ENCODE measurements at places on chromosomes 3 and 15. TPM values are rescaled to one million over a fixed set of nuclear protein-coding genes. Genes with fewer than 3 reads are reported as not detected.
A peak's percentile ranks its signal among the peaks of the same experiment; 100 is the strongest.

- H3K27me3 ChIP-seq = no peaks in the 10 kb centered on the region
- H3K4me3 ChIP-seq = no peak overlapping the region
- peaks cover 26% of the 10 kb centered on the region for H3K4me1 ChIP-seq
- no peak for DNase-seq
Measured at GRCh38 chr3:102176333-102177050, 258.3 kb upstream of the ZPLD1 start.

DNA sequence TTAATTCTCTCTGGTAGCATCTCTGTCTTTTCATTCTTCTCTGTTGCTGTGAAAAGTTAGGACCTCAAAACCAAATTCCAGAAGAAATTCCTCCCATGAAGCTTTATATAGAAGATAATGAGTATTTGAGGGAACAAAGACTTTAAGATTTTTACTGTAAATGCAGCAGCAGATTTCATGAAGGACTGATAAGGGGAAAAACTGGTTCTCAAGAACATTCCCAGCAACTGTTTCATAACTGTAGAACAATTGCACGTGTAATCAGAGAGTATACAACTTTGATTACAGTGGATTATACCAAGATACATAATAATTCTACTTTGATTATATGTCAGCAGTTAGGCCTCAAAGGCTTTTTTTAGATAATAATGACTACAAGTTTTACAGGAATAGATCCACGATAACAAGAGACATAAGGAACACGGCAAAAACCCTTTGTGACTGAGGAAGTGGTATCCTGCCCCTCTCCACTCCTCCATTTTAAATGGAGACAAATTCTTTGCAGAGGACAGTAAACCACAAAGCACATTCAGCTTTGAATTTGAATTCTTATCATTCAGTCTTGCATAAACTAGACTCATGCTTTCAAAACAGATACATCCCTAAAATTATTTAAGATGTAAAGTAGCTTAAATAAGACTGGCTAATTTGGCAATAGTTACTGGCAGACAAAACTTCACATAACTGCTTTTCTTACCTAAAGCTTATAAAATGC, 42.9 kb upstream of the DIPK2A start:
- no peaks in the 10 kb centered on the region for H3K4me1 ChIP-seq
- no peak overlapping the region for H3K27ac ChIP-seq
- no peak overlapping the region for H3K4me3 ChIP-seq
- H3K27me3 ChIP-seq = no peaks in the 10 kb centered on the region
- no peak for DNase-seq

DNA sequence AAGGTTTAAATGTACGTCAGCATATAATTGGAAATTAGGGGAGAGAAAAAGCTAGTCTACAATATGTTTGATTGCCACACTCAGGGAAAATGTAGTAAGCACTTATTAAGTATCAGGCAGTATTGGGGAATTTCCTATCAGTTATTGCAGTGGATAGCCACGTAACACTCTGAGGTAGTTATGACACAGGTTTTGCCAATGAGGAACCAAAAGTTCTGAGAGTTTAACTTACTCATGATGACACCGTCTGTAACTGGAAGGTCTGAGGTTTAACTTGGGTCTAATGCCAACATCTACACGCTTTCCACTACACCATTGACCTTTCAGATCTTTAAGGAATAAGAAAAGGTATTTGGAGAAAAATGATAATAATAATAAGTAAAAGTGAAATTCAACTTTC, 89.5 kb downstream of the ZMAT3 start:
- no peak overlapping the region for H3K27ac ChIP-seq
- H3K4me1 ChIP-seq = no peaks in the 10 kb centered on the region
- no peak overlapping the region for H3K4me3 ChIP-seq
- no peak for DNase-seq
- H3K36me3 ChIP-seq = no peaks in the 10 kb centered on the region

GRCh38 chr15:71302861-71303410, 187.7 kb downstream of the THSD4 start:
- no peak overlapping the region for H3K27ac ChIP-seq
- no peak overlapping the region for H3K4me3 ChIP-seq
- H3K36me3 ChIP-seq = no peaks in the 10 kb centered on the region
- DNase-seq = no peak

- H3K36me3 ChIP-seq = no peaks in the 10 kb centered on the region
- peak; percentile 61 for DNase-seq
- H3K4me1 ChIP-seq = peaks cover 26% of the 10 kb centered on the region
- H3K27me3 ChIP-seq = no peaks in the 10 kb centered on the region
- H3K4me3 ChIP-seq = no peak overlapping the region
Measured at GRCh38 chr15:57561041-57561711, 30.5 kb upstream of the MYZAP start.

GRCh38 chr15:68414591-68414990, 17.4 kb downstream of the ITGA11 start:
- peaks cover 6% of the 10 kb centered on the region for H3K4me1 ChIP-seq
- no peaks in the 10 kb centered on the region for H3K27me3 ChIP-seq
- no peaks in the 10 kb centered on the region for H3K36me3 ChIP-seq
- no peak for DNase-seq

DNA sequence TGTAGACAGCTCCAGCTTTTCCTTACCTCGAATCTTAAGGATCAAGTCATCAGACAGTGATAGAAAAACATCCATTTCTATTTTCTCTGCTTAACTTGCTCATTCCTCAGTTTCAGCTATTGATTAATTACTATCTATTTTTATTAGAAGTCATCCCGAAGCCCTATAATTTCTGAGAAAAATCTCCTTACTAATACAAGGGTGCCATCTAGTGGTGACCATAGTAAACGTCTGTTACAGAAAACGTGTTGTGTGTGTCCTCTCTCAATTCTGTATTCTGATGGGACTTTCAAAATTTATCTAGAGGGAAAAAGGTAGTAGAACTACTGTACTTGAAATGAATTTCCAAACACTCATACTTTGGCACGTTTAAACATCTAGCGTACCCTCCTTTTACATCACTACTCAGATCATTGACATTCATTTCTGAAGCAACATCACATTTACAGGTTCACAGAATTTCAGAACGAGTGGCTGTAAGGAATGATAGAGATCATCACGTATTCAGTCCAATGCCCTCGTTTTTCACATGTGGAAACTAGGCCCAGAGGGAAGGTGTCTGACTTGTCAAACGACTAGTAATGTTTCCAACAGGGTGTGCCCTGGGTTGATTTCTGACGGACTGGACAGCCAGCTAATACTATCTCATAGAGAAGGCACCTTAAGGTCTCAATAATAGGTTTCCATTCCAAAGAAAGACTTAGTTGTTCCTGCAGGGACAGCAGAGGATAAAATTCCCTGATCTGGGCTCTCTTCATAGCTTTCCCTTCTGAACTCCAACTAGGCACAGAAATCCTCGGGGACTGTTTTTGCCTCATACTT, 25.6 kb downstream of the HACD2 start:
- no peak overlapping the region for H3K4me3 ChIP-seq
- no peaks in the 10 kb centered on the region for H3K27me3 ChIP-seq
- peak; percentile 29 for DNase-seq
- H3K4me1 ChIP-seq = no peaks in the 10 kb centered on the region
- peaks cover 11% of the 10 kb centered on the region for H3K36me3 ChIP-seq
- no peak overlapping the region for H3K27ac ChIP-seq

- no peak for DNase-seq
- no peak overlapping the region for H3K27ac ChIP-seq
- H3K4me3 ChIP-seq = no peak overlapping the region
- H3K27me3 ChIP-seq = no peaks in the 10 kb centered on the region
- H3K36me3 ChIP-seq = peaks cover 39% of the 10 kb centered on the region
- H3K4me1 ChIP-seq = no peaks in the 10 kb centered on the region
Measured at GRCh38 chr3:47344971-47345370, 35.9 kb upstream of the PTPN23 start.

DNA sequence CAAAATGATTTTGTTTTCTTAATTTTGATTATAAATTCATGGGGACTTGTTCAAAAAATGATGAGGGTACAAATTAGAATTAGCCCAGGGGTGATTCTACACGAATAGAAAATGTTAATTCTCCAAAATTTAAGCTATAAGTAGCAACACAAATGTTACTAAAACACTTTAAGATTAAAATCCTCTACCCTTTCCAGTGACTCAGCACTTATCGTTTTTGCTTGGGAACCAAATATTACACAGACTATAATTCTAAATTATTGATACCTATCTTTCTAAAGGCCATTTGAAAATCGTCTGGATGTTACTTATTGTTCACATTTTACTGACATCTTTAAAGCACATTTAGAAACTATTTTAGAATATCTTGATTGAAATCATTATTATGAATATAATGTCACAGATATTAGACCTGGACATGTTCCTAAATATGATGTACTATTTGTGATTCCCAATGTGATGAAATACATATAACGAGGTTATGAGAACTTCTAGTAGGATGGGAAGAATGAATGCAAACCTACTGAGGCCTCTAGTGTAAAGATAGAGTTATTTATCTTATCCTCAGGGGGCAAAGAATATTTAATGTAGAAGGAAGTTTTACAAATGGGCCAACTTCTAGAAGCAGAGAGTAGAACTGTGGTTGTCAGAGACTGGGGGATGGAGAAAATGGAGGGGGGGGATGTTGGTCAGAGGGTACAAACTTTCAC, 132.0 kb upstream of the TP63 start:
- H3K27me3 ChIP-seq = no peaks in the 10 kb centered on the region
- DNase-seq = no peak
- H3K4me3 ChIP-seq = no peak overlapping the region
- H3K4me1 ChIP-seq = no peaks in the 10 kb centered on the region
- no peak overlapping the region for H3K27ac ChIP-seq

GRCh38 chr15:41394924-41395323, 7.4 kb downstream of the NDUFAF1 start:
- H3K27me3 ChIP-seq = no peaks in the 10 kb centered on the region
- DNase-seq = no peak
- H3K4me1 ChIP-seq = no peaks in the 10 kb centered on the region
- H3K36me3 ChIP-seq = peaks cover 25% of the 10 kb centered on the region

GRCh38 chr3:165206454-165207266, 10.5 kb upstream of the SLITRK3 start:
- no peaks in the 10 kb centered on the region for H3K36me3 ChIP-seq
- peak overlapping the region; percentile 30 for H3K4me3 ChIP-seq
- H3K27ac ChIP-seq = no peak overlapping the region
- peaks cover 8% of the 10 kb centered on the region for H3K27me3 ChIP-seq

DNA sequence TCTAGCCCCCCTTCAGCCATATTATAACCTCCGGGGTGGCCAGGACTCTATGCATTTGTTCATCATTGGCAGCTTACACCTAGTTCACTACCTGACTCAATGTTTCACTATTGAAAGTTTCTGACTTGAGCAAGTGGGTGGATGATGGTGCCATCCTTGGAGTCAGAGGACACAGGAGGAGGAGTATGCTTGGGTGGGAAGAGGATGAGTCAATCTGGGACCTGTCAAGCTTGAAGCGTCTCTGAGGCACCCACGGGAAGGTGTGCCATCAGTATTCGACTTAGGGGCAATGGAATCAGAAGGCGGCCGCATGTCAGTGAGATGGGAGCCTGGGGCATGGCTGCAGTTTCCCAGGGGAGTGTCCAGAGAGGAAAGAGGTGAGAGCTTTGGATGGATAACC, 133.3 kb downstream of the EPHB1 start:
- no peak for DNase-seq
- no peaks in the 10 kb centered on the region for H3K4me1 ChIP-seq
- no peaks in the 10 kb centered on the region for H3K36me3 ChIP-seq
- H3K27ac ChIP-seq = no peak overlapping the region

DNA sequence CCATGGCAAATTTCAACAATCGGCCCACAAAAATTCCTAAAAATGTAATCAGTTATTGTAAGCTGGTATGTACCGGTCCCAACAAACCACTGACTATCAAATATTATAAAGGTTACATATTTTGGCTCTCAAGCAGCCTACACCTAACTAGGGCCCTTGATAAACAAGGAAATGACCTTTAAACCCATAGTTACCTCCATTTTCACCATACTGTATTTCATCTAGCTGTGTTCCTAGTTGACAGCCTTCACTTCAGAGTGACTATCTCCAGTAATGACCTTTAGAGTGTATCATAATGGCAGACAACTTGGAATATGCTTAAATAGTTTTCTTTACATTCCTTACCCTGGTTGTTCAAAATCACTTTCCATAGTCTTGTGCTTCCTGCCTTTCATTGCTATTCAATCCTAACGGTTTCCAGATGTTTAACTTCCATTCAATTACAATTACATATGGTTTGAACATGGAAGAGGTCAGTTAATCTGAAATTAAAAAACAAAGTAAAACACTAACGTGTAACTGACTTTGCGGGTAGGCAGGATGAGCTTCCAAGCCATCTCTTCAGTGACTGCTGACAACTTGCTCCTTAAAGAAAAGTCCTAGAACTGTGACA, 111.9 kb upstream of the TSC22D2 start:
- peaks cover 13% of the 10 kb centered on the region for H3K4me1 ChIP-seq
- H3K27ac ChIP-seq = no peak overlapping the region
- DNase-seq = no peak
- no peaks in the 10 kb centered on the region for H3K27me3 ChIP-seq
- H3K36me3 ChIP-seq = no peaks in the 10 kb centered on the region
- no peak overlapping the region for H3K4me3 ChIP-seq

DNA sequence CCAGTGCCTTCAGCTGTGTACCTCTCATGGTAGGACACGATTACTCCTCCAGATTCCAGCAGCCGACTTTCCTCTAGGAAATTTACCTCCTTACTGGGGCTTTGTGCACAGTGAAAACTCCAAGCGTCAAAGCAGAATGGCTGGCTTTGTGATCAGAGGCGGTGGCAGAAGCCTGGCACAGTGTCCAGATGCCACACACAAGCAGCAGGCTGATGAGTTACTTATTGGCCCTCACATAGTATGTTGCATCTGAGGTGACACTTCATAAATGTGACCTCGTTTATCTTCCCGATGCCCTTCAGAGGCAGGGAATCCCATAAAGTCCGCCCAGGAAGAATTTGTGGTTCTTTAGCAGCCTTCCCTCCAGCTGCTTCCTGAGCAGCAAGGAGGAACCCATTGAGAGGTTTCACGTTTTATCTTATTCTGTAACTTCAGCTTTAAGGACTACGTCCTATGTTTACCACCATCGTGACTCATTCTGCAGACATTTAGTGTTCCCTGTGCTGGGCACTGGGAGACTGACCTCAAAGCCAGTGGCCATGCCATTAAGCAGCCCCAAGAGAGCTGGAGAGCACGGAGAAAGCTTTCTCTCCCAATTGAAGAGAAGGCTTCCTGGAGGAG, 107.1 kb upstream of the C15orf61 start:
- H3K4me1 ChIP-seq = no peaks in the 10 kb centered on the region
- peak; percentile 20 for DNase-seq
- H3K27ac ChIP-seq = no peak overlapping the region

Gene CPNE9
- polyA plus RNA-seq = 0.73 TPM

Gene MYO9A
- 12.0 TPM for polyA plus RNA-seq

Gene A4GNT
- polyA plus RNA-seq = 0.07 TPM

Gene EFCC1
- 4.1 TPM for polyA plus RNA-seq

Gene LRTM1
- 0.25 TPM for polyA plus RNA-seq

Gene OSBPL10
- polyA plus RNA-seq = 12.4 TPM

Gene LNP1
- 2.2 TPM for polyA plus RNA-seq

Gene IL5RA
- 0.28 TPM for polyA plus RNA-seq

Gene DCLK3
- polyA plus RNA-seq = 1.0 TPM

All from large intestine (tissue), 12 donors.